ENCODE measurements at places on chromosomes 6 and 20.
A peak's percentile ranks its signal among the peaks of the same experiment; 100 is the strongest.

- DNase-seq, result no peak
These were observed 349.9 kb downstream of the ARHGAP18 start for GRCh38 chr6:129359811-129360681.

DNA sequence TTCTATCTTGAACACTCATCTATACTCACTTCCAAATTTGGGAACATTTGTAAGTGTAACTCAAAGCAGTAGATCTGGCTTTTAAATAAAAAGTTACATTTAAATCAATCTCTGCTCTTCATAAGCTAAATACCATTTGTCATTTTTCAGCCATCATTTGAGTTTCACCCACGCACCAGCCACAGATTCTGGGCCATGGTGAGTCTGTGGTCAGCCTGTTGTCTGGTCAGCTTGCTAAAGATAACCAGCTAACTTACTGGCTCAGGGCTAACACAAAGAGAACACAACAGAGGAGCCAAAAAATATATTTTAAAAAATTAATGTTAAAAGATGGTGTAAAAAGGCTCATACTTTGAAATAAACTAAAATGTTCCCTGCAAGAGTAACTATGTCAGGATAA lies 181.3 kb downstream of the KIF6 start:
- no peak for DNase-seq

DNA sequence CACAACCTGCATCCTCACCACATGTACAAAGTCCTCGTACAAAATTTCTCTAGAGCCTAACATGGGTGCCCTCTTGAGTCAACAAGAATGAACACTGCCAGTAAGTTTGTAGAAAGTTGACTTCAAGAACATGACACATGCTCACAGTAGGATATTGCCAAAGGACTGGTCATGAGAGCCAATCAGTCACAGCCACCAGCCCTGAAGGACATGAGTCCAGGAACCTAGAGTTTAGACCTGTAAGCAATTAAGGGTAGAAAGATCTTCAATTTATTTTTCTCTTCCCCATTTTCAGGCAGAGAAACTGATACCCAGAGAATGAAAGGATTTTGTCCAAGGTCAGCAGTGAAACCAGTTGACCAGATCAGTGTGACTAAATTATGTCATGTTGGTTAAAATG lies 96.1 kb downstream of the MAFB start:
- no peak for DNase-seq

DNA sequence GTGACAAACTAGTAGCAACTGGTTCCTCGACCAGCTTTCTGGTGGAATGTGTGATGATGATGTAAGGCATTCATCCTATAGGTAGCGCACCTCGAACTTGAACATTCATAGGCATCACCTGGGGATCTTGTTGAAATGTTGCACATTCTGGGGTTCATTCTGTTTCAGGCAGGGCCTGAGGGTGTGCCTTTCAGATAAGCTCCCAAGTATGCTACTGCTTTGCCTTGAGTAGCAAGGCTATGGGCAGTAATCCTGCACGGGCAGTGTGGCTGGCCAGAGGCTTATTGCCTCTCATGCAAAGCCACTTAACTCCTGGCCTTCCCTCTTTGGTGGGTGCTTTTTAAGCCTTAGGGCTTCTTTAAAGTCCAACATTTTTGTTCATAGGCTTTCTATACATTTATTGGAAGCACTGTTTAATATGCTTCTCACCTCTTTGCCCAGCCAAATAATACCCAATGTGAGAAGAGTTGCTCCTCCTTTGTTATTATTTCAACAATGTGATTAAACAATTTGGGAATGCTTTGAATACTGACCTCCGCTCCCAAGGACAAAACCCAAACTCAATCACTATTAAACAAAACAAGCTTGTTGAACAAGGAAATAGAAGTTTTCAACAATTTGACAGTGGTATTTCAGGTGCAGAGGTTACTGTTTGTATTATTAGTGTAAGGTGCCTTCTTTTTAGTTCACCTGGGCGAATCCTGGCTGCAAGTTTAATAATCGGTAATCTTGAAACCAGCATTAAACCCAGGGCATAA lies 57.5 kb downstream of the JARID2 start:
- DNase-seq, result no peak

- DNase-seq, result no peak
These were observed 86.6 kb upstream of the TOP1 start for GRCh38 chr20:40942006-40942405.

DNA sequence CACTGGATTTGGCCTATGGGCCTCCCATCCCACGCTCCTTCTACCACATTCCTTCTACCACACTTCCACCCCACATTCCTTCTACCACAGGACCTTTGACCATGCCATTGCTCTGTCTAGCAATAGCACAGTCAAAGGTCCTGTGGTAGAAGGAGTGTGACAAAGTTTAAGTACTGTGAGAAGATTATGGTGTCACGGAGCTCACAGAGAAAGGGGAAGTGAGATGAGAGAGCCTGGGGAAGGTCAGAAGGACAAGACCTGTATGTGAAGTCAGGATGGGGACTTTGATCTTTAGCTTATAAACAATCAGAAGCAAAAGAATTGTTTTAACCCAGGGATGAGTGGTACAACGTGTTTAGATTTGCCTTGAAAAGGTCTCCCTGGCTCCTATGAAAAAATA lies 568.2 kb upstream of the CHD6 start:
- DNase-seq, result no peak

- no peak for DNase-seq
These were observed 19.5 kb downstream of the SYTL3 start for GRCh38 chr6:158669145-158670035.

GRCh38 chr6:9515633-9516606 lies 899.0 kb downstream of the TFAP2A start:
- DNase-seq, result no peak

DNA sequence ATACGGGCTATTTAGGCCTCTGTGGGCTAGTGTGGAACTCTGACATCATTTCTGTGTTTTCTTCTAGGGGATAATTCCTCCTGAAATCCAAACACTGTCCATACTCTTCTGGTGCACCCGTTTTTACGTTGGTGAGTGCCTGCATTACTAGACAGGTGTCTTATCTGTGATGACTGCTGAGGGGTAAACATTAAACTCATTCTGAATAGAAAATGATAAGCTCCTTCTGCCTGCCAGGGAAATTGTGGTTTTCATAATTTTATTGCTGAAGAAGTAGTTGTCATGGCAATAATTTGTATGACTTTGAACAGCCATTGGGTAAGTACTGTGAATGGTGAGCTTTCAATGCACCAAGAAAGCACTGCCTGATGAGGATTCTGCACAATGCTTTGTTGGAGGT lies 705.6 kb downstream of the UTRN start:
- DNase-seq, result no peak

DNA sequence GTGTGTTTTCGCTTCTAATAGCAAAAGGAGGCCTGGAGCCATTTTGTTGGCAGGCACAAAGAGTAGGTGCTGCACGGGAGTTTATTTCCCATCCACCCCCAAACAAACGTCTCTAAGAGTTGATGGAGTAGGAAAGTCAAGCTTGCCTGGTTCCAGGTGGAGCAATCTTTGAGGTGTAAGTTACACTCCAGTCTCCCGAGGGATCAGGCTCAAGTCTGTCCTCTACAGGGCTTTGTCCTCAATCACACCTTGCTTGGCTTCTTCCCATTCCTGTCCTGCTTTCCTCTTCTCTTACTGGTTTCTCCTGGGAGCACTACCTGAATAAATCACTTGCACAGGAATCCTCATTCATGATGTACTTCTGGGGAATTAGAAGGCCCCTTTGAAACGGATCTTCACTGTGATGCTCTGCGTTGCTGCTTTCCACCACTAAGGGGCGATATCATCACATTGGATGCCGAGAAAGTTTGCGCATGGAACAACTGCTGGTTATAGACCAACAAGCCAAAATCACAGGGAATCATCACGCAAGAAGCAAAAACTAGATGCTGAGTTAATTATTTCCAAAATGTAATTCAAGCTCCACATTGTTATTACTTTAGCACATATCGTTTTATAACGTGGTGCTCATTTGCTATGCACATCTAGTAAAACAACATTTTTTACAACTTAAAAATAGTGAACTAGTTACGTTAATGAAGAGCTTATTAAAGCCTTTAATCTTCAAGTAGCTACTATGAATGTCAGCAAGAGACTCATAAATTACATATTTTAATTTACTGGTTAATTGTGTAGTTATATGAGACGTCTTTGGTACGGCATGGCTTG lies 156.8 kb downstream of the DNAH8 start:
- peak; percentile 6 for DNase-seq

DNA sequence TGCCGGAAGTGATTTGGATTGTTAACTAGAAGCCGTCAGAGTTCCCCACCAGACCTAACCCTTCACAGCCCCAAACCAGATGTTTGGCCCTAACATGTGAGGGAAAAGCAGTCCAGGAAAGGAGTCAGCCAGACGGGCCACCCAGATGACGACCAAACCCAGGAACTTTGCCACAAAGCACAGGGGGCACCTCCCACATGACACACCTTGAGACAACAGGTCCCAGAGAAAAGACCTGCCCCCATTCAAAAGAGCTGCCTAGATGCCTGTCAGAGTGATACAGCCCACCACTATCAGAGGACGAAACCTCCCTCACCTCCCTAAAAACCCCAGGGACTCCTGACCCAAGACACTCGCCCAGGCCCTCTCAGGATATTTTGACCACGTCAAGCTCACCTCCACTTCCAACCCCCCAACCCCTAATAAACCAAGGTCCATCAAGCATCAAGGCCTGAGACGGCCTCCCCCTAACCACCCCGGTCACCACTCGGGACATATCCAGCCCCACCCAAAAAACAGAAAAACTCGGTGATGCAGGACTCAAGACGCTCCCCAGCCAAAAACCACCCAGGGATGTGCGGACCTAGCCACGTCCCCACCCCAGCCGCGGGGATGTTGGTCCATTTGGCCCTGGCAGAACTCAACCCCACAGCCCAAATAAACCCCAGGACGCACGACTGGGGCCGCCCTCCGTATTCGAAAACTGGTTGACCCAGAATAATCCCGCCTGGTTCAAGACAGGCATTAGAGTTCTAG lies 662 bp downstream of the ZNF343 start:
- DNase-seq, result no peak

GRCh38 chr6:169046021-169046420 lies 207.6 kb downstream of the THBS2 start:
- no peak for DNase-seq

GRCh38 chr6:24799541-24799915 lies 811 bp upstream of the ARMH2 start:
- no peak for DNase-seq

DNA sequence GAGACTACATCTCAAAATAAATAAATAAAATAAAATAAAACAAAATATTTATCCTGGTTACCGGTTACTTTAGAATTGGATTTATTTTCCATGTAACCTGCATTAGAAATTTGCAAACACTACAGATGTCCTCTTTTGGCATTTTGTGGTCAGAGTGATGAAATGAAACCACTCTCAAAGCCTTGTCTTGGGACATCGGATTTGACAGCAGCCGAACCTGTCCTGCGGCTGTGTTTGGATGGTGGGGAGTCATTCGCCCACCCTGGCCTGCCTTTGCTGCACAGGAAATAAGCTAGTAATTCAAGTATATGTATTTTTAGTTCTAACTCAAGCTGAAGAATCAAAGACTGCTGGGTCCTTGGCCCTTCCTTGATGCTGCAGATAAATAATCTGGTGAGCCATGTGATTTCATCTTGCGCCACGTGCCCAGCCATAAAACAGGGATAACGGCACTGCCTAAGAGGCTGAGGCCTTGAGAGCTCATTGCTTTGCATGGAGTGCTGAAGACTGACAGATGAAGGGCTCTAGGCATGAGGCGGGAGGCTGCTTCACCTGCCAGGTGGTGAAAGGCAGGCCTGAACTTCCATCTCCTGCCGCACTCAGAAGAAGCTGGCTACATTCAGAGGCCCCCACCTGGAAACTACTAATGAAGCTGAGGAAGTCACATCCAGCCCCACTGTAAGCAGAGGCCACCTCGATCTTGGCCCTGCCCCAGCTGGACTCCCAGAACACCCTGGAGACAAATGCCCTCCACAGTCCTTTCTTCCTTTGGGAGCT lies 76.9 kb downstream of the NOL4L start:
- DNase-seq, result no peak

GRCh38 chr6:170212051-170212756 lies 78.7 kb downstream of the DLL1 start:
- no peak for DNase-seq

DNA sequence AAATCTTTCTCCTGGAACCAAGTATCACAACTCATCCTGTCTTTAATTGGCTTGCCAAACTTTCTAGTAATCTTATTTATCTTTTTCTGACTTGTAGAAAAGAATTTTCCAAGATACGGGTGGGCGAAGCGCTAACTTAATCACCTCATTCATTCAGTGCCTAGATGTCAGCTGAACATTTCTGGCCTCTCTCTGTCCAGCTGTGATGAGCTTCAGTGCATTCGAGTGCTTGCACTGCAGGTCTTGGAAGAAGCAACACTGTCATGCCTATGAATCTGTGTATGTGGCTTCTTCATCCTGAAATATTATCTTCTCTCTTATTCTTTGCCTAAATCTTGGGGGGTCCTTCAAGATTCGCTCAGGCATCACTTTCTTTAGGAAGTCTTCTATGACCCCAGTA lies 16.3 kb upstream of the ENPP1 start:
- DNase-seq, result no peak

DNA sequence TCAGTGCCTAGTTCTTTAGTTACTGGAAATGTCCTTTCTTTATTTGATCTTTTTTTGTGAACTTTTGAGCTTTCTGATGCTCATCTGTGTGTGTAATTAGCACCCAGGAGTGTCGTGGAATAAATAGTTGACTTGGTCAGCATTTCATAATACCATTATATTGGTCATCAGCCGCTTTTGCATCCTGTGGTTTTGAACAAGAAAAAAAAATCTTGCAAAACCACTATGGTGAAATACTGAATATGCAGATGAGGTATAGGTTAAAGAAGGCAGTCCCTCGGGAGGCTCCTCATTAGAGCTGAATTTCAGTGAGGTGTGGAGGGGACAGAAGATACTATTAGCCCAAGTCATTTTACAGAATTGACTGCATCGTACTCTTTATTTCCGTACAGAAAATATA lies 90.1 kb downstream of the FOXO3 start:
- DNase-seq, result no peak

DNA sequence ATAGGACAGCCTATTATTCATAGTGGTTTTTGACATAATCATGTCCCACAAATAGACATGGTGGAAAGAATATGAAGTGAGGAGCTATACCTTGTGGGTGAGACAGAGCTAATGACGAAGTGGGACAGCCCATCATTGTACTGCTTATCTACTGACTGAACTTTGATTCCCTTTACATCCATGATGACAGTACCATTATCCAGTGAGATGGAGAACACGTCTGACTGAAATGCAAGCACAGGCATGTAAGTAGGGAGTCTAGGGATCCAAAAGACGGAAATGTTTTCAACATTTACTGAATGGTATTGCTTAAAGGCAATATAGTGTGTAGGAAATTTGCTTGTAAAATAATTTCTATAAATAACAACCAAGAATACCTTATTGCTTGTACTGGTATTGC lies 43.5 kb downstream of the FAM229B start:
- no peak for DNase-seq

Measured in NCI-H2107 (cell line).